NCI-H1417 treated with DMSO at 0.1 percent for 48 hours (cell line): ENCODE measurements at places on chromosomes 6 and 20.

DNA sequence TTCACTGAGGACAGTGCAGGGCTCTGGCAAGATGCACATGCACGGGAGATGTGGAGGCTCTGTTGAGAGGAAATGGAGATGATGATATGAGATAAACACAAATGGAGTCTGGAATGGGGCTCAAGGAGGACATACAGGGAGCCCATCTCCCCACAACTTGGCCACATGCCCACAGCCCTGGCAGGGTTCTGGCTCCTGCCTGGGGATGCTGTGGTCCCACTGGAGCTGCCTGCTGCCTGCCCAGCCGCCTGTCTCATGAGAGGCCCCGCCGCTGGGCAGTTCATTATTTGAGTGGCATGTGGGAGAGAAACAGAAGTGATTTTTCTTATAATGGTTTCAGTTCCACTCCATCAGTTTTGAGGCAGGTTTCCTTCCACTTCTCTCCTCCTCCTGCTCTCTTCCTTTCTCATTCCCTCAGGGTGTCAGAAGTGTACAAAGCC lies 133.6 kb upstream of the TRAF3IP2 start:
- DNase-seq: no peak

GRCh38 chr20:56736285-56736857 lies 107.3 kb downstream of the TFAP2C start:
- DNase-seq: no peak

DNA sequence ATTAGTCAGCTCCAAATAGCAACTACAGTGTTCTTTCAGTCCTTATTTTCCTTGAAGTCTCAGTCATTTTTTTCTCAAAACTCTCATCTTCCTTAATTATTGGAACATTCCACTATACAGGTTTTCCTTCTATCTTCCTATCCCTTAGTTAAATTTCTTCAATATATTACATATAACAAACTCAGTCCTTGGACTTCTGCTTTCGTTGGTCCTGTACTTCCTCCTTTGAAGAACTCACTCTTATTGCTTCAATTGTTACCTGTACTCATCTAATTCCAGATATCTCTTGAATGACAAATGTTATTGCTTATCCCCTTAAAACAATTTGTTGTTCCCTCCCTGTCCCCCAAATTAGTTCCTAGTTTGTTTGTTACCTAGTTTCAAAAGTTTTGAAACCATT lies 67.7 kb upstream of the NOTCH4 start:
- no peak for DNase-seq

- DNase-seq: no peak
Measured at GRCh38 chr20:46232539-46232938, 75.8 kb downstream of the CDH22 start.

- no peak for DNase-seq
Measured at GRCh38 chr20:24708411-24709295, 239.2 kb downstream of the SYNDIG1 start.

- DNase-seq: no peak
Measured at GRCh38 chr6:32216998-32217397, 6.9 kb downstream of the NOTCH4 start.

- DNase-seq: no peak
Measured at GRCh38 chr6:31355583-31355948, 1.4 kb downstream of the HLA-B start.

DNA sequence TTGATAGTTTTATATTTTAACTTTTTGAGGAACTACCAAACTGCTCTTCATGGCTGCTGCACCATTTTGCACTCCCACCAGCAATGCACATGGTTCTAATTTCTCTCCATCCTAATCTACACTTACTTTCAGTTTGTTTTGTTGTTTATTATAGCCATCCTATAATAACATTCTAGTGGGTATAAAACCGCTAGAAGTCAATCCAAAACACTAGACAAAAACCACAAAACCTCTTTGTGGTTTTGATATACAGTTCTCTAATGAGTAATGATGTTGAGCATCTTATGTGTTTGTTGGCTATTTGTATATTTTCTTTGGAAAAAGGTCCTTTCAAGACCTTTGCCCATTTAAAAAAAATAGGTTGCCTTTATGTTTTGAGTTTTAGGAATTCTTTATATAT lies 5.6 kb downstream of the RPP21 start:
- DNase-seq: no peak

DNA sequence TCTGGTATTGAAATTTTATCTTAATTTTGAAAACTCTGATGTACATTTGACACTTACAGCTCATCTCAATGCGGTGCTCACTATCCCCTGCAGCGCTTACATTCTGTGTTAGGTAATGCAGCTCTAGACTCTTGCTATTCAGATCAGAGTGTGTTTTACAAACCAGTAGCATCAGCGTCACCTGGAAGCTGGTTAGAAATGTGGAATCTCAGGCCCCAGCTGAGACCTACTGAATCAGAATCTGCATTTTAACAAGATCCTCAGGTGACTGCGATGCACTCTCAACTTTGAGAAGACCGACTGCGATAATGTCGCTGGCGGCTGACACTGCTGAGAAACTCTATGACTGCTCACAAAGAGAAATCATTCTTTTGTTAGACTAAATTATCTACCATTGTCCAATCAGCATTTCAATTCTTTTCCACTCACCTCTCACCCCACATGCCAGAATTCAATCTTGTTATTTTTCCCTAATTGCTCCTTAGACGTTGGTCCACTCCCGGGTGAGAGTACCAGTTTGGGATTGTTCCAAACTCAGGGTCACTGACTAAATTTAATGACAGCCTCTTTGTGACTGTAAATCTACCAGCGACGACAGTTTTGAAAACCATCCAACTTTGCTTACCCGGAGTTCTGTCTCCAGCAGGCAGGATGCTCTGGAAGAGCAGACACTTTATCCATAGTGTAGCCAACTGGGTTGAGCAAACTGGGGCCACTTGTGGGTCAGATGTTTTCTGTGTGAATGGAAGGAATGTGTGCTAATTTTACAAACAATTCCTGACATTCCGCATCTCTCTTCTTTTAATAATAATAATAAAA lies 140.1 kb upstream of the BTBD3 start:
- no peak for DNase-seq

GRCh38 chr20:36506253-36506652 lies 35.1 kb upstream of the MYL9 start:
- no peak for DNase-seq

GRCh38 chr6:147205690-147206600 lies 1.7 kb downstream of the STXBP5 start:
- no peak for DNase-seq

DNA sequence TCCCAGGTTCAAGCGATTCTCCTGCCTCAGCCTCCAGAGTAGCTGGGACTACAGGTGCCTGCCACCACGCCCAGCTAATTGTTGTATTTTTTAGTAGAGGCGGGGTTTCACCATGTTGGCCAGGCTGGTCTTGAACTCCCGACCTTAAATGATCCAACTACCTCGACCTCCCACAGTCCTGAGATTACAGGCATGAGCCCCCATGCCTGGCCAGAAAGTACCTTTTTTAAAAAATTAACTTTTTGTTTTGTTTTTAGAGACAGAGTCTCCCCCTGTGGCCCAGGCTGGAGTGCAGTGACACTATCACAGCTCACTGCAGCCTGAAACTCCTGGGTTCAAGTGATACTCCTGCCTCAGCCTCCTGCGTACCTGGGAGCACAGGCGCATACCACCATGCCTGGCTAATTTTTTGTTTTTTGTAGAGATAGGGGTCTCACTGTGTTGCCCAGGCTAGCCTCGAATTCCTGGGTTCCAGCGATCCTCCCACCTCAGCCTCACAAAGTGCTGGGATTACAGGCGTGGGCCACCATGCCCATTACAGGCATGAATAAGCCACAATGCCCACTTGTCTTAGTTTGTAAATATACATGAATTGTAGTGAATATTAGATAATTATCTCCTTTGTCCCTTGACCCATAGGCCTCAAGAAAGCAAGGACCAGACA lies 17.4 kb upstream of the EEF1A1 start:
- DNase-seq: no peak

DNA sequence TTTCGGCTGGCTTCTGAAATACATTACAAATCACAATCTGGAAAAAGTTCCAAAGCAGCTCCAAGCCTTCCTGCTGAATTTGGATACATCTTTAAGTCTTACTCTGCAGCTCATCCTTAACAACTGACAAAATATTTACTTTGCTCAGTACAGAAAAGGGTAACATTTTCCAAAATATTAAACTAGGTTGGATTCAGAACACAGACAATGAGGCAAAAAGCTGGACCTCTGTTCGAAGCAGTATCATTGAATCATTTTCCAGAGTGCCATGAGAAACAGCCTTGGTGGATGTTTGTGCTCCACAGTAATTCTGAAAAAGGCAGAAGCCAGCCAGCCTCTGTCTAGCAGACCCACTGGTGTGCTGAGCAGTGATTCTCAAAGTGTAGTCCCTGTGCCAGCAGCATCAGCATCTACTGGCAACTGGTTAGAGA lies 162.1 kb downstream of the AIG1 start:
- no peak for DNase-seq

GRCh38 chr6:17628873-17629272 lies 28.8 kb downstream of the FAM8A1 start:
- DNase-seq: no peak

DNA sequence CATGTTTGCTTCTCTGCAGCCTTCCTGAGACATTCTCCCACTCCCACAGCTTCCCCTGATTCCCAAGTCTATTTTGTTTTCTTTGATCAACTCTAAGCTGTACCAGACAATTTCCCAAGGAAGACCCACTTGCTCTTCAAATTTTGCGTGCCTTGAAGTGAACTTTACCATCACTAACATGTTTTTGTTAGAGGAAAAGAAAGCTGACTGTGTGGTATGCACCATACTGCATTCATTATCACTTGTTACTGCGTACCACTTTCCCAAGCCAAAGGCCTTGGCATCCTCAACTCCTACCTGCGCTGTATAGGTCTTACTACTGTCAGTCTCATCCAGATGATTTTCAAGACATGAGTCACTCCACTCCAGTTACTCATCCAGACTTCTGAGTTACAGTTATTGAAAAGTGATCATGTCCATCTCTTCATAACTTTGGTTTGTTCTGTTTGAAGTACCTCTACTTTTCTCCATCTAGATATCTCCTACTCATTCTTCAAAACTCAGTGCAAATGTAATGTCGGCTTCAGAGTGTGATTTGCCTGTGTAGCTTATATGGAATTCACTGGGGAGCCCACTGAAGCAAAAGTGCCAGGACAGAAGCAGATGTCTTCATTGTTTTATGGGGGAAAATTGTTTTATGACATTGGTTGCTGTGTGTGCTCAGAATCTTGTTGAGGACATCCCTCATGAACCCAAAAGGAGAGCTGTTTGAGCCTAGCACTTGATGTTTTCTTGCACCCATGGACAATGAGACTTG lies 5.2 kb downstream of the RPS12 start:
- DNase-seq: no peak

GRCh38 chr6:106752641-106753040 lies 123.3 kb downstream of the QRSL1 start:
- DNase-seq: no peak

GRCh38 chr6:33665957-33666356 lies 44.8 kb downstream of the ITPR3 start:
- no peak for DNase-seq

- no peak for DNase-seq
Measured at GRCh38 chr6:155381673-155382337, 67.5 kb upstream of the TFB1M start.

GRCh38 chr6:111973927-111974639 lies 79.8 kb upstream of the CCN6 start:
- DNase-seq: no peak

GRCh38 chr6:119348748-119349360 lies 707 bp downstream of the MAN1A1 start:
- no peak for DNase-seq
